Ascending aorta (tissue), 2 donors: ENCODE measurements at places on chromosomes 7 and 10.
A peak's percentile ranks its signal among the peaks of the same experiment; 100 is the strongest.

DNA sequence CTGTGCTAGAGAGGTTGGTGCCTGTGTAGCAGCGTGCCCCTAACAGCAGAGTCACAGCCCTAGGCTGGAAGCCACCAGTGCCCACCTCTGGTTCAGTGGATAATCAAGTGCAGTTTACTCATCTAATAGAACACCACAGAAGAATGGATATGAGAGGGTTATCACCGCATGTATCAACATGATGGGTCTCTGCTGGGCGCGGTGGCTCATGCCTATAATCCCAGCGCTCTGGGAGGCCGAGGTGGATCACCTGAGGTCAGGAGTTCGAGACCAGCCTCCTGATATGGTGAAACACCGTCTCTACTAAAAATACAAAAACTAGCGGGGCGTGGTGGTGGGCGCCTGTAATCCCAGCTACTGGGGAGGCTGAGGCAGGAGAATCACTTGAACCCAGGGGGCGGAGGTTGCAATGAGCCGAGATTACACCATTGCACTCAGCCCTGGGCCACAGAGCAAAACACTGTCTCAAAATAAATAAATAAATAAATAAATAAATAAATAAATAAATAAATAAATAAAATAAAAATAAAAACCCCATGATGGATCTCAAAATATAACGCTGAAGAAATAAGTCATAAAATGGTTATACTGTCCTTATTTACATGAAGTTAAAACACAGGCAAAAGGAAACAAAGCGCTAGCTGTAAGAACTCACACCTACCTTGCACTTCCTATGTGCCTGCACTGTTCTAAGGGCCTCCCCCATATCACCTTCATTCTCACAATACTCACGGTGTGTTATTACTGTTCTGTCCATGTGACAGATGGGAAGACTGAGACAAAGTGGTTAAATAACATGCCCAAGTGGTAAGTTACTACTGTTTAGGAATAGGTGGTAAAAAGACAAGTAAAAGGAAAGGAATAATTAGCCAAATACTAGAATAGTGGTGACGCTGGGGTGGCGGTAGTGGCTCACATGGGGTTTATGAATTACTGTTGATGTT, 70.9 kb downstream of the AMZ1 start:
- peaks cover 29% of the 10 kb centered on the region for H3K4me1 ChIP-seq
- no peaks in the 10 kb centered on the region for H3K36me3 ChIP-seq
- no peaks in the 10 kb centered on the region for H3K27me3 ChIP-seq
- no peak overlapping the region for H3K4me3 ChIP-seq
- no peak for DNase-seq

GRCh38 chr10:28214219-28214618, 88.6 kb downstream of the MPP7 start:
- no peaks in the 10 kb centered on the region for H3K27me3 ChIP-seq
- DNase-seq = no peak
- H3K36me3 ChIP-seq = no peaks in the 10 kb centered on the region
- no peak overlapping the region for H3K4me3 ChIP-seq
- no peaks in the 10 kb centered on the region for H3K4me1 ChIP-seq

- H3K27me3 ChIP-seq = no peaks in the 10 kb centered on the region
- no peak overlapping the region for H3K27ac ChIP-seq
- no peak for DNase-seq
- no peaks in the 10 kb centered on the region for H3K36me3 ChIP-seq
Measured at GRCh38 chr10:124359336-124359832, 59.3 kb downstream of the OAT start.

DNA sequence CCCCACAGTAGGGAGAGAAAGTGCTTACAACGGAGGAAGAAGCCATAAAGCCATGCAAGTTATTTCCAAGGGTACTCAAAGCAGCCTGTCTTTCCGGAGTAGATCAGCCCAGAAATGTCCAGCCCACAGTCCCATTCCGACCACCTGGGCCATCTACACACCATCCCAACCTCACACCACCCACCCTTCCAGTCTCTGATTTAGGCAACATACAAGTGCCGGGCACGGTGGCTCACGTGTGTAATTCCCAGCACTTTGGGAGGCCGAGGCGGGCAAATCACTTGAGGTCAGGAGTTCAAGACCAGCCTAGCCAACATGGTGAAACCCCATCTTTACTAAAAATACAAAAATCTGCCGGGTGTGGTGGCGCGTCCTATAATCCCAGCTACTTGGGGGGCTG, 35.1 kb downstream of the LRRC20 start:
- H3K27me3 ChIP-seq = no peaks in the 10 kb centered on the region
- H3K36me3 ChIP-seq = no peaks in the 10 kb centered on the region
- no peak overlapping the region for H3K4me3 ChIP-seq
- no peak overlapping the region for H3K27ac ChIP-seq

DNA sequence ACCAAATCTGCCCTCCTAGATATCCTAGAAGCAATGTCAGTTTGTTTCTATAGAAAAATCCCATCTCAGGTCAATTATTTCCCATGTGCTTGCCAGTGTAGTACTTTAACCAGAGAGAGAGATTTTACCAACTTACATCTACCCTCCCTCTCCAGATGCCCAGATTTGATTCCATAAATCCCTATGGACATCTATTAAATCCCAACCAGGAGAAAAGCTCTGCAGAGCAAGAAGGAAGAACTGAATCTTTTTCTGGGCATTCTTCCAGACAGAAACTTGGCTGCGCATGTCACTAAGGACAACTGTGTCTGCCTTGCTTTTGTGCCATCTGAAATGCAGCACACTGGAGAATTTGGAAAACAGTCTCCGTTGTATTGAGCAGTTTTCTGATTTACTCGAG, 597.6 kb downstream of the SORCS1 start:
- no peaks in the 10 kb centered on the region for H3K27me3 ChIP-seq
- DNase-seq = no peak
- no peak overlapping the region for H3K27ac ChIP-seq
- no peaks in the 10 kb centered on the region for H3K36me3 ChIP-seq

DNA sequence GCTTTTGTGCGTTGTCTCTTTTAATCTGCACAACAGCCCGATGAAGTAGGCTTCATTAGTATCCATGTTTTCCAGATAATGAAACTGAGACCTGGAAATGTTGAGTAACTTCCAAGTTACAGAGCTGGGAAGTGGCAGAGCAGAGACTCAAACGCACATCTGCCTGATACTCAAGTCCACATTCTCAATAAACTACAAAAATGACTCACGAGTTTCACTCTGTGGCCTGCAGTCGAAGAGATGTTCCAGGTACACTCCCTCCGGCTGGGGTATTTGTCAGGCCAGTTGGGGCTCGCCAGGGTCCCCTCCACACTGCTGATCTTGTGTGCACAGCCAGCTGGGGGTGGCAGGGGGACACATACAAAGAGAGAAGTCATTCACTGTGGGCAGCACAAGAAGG, 17.7 kb upstream of the OPALIN start:
- DNase-seq = no peak
- H3K36me3 ChIP-seq = no peaks in the 10 kb centered on the region
- H3K27me3 ChIP-seq = no peaks in the 10 kb centered on the region
- no peak overlapping the region for H3K4me3 ChIP-seq

DNA sequence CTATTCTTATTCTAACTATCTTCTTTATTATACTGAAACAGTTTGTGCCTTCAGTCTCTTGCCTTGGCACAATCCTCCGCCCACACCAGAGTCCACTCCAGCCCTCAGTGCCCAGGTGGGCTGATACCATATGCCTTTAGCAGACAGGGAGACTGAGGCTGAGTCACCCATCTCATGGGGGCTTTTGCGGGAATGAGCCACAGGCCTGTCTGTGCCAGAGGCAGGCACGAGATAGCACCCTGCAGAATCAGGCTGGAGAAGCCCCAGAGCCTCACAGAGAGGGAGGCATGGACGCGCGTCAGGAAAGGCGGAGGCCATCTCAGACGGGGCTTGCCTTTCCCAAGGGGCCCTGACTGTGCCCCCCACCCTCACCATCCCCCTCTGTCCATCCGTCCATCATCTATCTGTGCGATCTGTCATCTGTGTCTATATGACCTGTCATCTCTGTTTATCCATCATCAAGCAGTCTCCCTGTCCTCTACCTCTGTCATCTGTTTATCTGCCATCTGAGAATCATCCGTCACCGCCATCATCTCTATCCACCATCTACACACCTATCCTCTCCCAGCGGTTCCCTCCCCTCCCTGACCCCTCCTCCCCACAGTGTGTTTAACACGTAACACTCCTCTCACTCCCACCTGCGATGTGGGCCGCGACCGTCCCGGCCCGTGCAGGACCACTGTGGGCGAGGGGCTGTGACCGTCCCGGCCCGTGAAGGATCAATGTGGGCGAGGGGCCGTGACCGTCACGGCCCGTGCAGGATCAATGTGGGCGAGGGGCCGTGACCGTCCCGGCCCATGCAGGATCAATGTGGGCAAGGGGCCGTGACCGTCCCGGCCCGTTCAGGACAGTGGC, 7.3 kb upstream of the ADAP1 start:
- H3K27me3 ChIP-seq = no peaks in the 10 kb centered on the region
- no peak for DNase-seq
- no peaks in the 10 kb centered on the region for H3K36me3 ChIP-seq
- H3K4me3 ChIP-seq = no peak overlapping the region
- no peak overlapping the region for H3K27ac ChIP-seq

GRCh38 chr10:9898633-9899395, 1118.9 kb upstream of the CELF2 start:
- H3K36me3 ChIP-seq = no peaks in the 10 kb centered on the region
- H3K4me3 ChIP-seq = no peak overlapping the region
- no peak overlapping the region for H3K27ac ChIP-seq
- no peaks in the 10 kb centered on the region for H3K27me3 ChIP-seq
- DNase-seq = no peak
- H3K4me1 ChIP-seq = no peaks in the 10 kb centered on the region

DNA sequence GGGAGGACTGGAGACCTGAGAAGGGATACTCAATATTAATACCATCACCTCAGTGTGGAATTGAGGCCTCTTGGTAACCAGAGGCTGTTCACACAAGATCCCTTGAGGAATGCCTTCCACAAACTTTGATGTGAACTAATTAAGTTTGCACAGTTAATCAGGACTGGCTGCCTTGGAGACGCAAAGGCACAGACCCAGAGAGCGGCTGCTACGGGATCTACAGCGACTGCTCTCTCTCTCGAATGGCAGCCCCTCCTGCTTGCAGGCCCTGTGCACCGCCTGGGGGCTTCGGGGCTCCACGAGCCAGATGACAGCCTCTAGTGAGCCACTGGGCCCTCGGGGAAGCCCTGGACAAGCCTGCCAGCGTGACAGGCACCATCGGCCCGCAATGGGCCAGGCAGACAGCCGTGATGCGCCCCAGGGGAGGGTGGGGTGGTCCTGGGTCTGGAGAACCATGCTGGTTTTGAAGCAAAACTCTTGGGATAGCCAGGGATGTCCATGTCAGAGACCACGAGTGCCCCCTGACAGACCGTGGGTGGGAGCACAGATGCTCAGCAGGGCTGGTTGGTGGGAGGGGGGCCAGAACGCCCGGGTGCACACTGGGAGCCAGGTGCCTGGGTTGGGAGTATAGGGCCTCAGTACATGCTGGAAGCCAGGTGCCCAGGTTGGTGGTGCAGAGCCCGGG, 195.6 kb downstream of the ELFN1 start:
- DNase-seq = no peak
- no peaks in the 10 kb centered on the region for H3K4me1 ChIP-seq
- no peaks in the 10 kb centered on the region for H3K36me3 ChIP-seq
- no peaks in the 10 kb centered on the region for H3K27me3 ChIP-seq

- no peak overlapping the region for H3K27ac ChIP-seq
- H3K36me3 ChIP-seq = no peaks in the 10 kb centered on the region
- no peaks in the 10 kb centered on the region for H3K27me3 ChIP-seq
- H3K4me1 ChIP-seq = no peaks in the 10 kb centered on the region
- no peak for DNase-seq
Measured at GRCh38 chr10:58201704-58202103, 66.0 kb downstream of the IPMK start.

DNA sequence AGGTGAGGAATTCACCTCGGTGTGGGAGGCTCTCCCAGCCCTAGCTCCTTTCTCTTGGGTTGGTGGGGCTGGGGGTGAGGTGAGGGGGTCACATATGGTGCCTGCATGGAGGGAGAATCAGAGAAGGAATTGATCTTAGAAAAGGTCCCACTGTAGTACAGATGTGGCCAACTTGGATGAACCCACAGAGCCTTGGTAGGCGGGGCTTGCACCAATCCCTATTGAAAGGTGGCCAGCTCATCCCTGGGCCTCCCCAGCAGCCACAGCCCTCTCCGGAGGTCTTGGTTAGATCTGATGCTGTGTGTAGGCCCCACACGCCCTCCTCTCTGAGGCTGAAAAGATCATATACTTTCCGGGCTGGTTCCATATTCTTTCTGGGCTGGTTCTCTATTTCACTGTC, 19.0 kb downstream of the HKDC1 start:
- no peak for DNase-seq
- H3K27ac ChIP-seq = no peak overlapping the region
- H3K27me3 ChIP-seq = no peaks in the 10 kb centered on the region
- no peak overlapping the region for H3K4me3 ChIP-seq

DNA sequence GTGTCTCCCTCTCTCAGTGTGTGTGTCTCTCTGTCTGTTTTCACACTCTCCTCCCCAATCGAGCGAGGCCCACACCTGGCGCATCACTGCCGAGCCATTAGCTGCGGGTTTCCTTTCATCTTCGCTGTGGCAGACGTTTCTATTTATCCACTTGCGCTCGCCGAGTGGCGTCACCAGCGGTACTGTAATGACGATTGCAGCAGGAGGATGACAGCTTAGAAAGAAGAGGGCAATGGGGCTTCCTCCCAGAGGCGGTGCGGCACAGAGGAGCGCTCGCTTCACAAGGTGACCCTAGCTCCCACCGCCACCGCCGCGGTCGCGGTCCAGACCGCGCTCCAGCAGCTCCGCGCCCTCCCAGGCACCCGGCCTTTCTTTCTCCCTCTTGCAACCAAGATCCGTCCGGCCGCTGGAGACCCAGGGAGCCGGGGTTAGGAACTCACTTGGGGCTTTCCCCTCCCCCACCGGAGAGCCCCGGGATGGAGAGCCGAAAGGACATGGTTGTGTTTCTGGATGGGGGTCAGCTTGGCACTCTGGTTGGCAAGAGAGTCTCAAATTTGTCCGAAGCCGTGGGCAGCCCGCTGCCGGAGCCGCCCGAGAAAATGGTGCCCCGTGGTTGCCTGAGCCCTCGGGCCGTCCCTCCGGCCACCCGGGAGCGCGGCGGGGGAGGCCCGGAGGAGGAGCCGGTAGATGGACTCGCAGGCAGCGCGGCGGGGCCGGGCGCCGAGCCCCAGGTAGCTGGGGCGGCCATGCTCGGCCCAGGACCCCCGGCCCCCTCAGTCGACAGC, at the start of gene EVX1:
Gene EVX1 (plus strand): TSS at position 248 of the 785 bp plus-strand sequence. CDS start 229 bp downstream, at position 477.
- peaks cover 21% of the 10 kb centered on the region for H3K4me1 ChIP-seq
- no peaks in the 10 kb centered on the region for H3K36me3 ChIP-seq
- peaks cover 46% of the 10 kb centered on the region for H3K27me3 ChIP-seq
- peak within 1 kb of the TSS; percentile 44 for H3K4me3 ChIP-seq
